ENCODE measurements at places on chromosomes 7 and 10. TPM values are rescaled to one million over a fixed set of nuclear protein-coding genes. Genes with fewer than 3 reads are reported as not detected.

Gene FAM25G
- total RNA-seq = not detected

Gene NUTM2A
- total RNA-seq = 0.48 TPM

Gene SPDYE5
- total RNA-seq = not detected

Gene CALHM1
- not detected for total RNA-seq

Gene SORBS1
- total RNA-seq = 1.1 TPM

Gene PLEKHA8
- total RNA-seq = 20.7 TPM

Gene ITPRID1
- total RNA-seq = not detected

Gene CYP2E1
- total RNA-seq = 0.76 TPM

Gene CEP41
- 14.4 TPM for total RNA-seq

Gene HSPA14
- total RNA-seq = 11.1 TPM

Gene PKD2L1
- not detected for total RNA-seq

Gene CHRM2
- not detected for total RNA-seq

Gene NPFFR1
- not detected for total RNA-seq

Gene ATRNL1
- total RNA-seq = under 0.01 TPM

Gene ZNF735
- not detected for total RNA-seq

Gene POU6F2
- total RNA-seq = not detected

Gene VGF
- 0.10 TPM for total RNA-seq

Gene LRIT1
- not detected for total RNA-seq

Gene ARHGEF35
- total RNA-seq = 0.19 TPM

Data from vein endothelial cell (primary cell).